ENCODE measurements at places on chromosomes 3 and 15. TPM values are rescaled to one million over a fixed set of nuclear protein-coding genes. Genes with fewer than 3 reads are reported as not detected.
A peak's percentile ranks its signal among the peaks of the same experiment; 100 is the strongest.

Gene LXN
- 4.0 TPM for total RNA-seq

Gene CCDC9B
- 28.0 TPM for total RNA-seq

Gene UROC1
- not detected for total RNA-seq

Gene SEMA6D
- 12.7 TPM for total RNA-seq

- no peak for ATAC-seq
Observed at GRCh38 chr3:182389071-182389815, 404.1 kb upstream of the ATP11B start.

DNA sequence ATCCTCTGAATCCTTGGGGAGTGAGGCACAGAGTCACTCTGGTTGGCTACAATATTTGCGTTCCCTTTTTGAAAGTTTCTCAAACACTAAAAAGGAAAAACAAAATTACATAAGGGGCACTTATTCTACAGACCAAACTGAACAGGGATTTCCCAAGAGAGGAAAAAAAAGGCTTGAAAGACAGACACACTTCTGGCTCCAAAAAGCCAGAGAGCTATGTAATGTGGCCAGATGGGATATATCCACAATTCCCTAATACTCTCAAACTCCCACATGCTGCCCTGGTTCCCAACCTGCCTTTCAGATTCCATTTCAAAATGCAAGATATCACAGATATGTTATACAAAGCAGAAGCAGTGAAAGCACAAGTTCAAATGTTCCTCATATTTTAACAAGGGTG, 1.6 kb downstream of the FRMD4B start:
- no peak for ATAC-seq

GRCh38 chr15:85531083-85531482, 150.7 kb downstream of the AKAP13 start:
- no peak for ATAC-seq

DNA sequence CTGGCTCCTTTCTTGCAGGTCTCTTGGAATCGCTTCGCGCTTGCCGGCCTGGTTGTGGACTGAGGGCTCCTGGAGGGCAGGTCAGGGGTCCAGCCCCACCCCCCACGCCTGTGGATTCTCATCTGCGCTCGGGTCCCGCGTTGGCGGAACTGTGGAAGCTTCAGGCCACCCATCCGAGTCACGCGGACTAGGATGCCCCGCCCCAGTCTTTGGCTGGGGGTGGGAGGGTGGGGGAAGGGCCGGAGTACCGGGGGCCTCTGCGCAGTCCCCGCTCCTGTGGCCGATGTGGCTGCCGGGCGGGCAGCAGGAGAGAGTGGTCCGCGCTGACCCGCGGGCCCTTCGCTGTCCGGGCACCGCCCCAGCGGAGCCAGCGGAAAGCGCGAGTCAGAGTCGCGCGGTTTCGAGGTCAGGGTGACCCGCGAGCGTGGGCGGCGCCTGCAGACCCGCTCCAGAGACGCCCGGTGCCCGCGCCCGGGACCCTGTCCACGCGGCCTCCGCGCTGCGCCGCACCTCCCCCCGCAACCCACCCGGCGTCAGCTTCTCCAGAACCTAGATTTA, 114.2 kb downstream of the KLF13 start:
- peak; percentile 52 for ATAC-seq

DNA sequence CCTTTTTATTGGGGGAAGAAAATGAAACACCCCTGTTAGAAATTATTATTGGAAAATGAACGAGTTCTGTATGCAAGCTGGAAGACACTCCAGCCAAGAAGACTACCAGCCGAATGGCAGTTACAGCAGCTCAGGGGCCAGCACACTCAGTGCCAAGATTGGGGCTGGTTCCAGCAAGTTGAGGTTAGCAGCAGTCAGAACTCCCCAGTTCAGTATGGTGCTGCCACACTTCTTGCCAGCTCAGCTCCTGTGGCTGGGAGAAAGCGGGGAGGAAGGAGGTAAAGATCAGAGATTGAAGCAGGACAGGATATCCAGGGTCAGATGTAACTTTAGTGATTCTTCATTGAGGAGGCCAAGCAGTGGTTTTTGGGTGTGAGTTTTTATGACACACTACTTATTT, 280.2 kb upstream of the NR2E3 start:
- no peak for ATAC-seq

- ATAC-seq: no peak
Observed at GRCh38 chr3:174618368-174619080, 240.6 kb upstream of the NAALADL2 start.

DNA sequence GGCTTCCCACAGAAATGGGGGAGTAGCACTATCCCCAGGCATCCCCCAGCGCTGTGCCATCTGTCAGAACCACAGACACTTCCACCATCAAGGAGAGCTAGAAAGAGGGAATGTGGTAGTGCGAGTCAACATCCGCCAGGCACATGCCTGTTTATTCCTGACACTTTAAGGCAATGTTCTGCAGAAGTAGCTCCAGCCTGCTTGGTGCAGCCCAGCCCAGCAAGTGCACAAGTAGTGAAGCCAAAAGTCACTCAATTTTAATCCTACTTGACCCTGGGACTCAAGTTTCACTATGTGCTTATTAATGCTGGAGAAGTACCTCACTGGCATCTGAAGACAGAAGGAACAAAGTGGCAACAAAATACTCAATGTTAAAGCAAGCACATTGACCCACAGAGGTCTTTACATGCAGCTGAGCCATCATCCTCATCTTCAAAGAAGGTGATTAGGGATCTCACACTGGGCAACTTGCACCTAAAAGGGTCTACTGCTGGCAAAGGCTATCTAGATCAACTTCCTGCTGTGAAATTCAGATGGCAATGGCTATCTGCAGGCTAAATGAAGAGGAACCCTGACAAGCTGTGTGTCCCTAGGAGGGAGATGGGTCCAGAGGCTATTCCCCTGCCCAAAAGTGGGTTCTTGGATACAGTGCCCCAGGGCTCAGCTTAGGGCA, 61.4 kb upstream of the CLDN18 start:
- no peak for ATAC-seq

DNA sequence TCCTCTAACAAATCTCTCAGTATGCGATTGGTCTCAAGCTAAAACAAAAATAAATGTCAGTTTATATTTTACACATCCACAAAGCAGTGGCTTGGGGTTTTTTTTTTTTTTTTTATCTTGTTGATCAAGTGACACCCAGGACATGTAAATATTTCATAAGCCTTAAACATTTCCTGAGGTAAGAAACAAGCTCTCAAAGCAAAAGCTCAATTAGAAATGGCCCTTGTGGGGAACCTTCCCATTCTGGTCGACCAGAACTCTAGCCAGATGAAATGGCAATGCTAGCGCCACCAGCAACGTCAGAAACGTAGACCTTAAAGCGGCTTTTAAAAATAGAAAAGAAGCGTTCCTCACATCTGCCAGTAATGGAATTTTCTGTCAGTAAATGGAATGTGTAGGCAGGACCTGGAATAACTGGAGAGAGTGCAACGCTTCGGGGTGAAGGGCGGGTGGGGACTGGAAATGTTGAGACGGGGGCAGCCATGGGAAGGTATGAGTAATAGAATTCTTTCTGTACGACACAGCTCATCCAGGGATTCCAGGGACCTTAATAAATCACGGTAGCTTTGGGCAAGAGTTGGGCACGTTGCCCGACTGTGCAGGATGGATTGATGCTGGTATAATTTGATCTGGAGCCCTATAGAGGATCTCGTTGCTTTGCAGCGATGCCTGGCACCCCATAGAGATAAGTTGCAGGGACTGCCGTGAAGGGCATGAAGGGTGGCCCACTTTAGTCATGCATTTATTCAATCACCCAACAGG, 44.4 kb downstream of the BTD start:
- peak; percentile 74 for ATAC-seq

- ATAC-seq: no peak
Observed at GRCh38 chr15:67253101-67253500, 1.4 kb downstream of the AAGAB start.

Measured in gastroesophageal sphincter (tissue), 4 donors.